ENCODE measurements at places on chromosomes 3 and 15. TPM values are rescaled to one million over a fixed set of nuclear protein-coding genes. Genes with fewer than 3 reads are reported as not detected.

NDUFAF3 gene
- 66.7 TPM for total RNA-seq

ALDH1A3 gene
- 0.36 TPM for total RNA-seq

CDC25A gene
- 14.7 TPM for total RNA-seq

BAHD1 gene
- 20.3 TPM for total RNA-seq

Measured in motor neuron (in vitro differentiated cells).